Activated T-cell treated with anti-CD3 and anti-CD28 coated beads, Interleukin-2, amount 50 U/mL, for 48 hours (primary cell): ENCODE measurements at places on chromosomes 16 and 17.
A peak's percentile ranks its signal among the peaks of the same experiment; 100 is the strongest.

GRCh38 chr17:7882629-7883028 lies 6.0 kb upstream of the CHD3 start:
- DNase-seq, result no peak

DNA sequence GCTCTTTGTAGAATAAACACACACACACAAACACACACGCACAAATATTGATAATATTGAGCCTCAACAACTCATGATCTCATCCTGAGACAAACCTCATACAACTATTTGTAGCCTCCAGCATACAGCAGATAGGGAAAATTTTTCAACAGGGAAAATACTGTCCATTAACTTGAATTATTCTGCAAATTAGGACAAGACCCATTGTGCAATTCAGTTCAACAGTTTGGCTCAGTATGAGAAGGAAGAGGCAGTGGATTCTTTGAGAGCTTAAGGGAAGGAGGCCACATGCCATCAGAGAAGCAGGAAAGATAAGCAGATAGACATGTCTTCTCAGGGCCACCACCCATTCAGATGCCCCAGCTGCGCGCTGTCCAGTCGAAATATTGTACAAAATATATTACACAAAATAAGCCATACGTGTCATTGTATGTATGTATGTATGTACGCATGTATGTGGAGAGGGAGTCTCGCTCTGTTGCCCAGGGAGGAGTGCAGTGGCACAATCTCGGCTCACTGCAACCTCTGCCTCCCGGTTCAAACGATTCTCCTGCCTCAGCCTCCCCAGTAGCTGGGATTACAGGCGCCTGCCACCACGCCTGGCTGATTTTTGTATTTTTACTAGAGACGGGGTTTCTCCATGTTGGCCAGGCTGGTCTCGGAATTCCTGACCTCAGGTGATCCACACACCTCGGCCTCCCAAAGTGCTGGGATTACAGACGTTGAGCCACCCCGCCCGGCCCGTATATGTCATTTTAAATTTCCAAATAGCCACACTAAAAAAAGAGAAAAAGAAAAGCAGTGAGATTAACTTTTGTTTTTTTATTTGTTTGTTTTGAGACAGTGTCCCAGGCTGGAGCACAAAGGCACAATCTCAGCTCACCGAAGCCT lies 1.8 kb downstream of the ZC3H7A start:
- no peak for DNase-seq

GRCh38 chr17:66438101-66438500 lies 135.7 kb downstream of the PRKCA start:
- no peak for DNase-seq

- DNase-seq, result no peak
These were observed 26.2 kb downstream of the PLCD3 start for GRCh38 chr17:45106096-45106495.

GRCh38 chr17:35578929-35579432 lies 610 bp upstream of the PEX12 start:
- no peak for DNase-seq

DNA sequence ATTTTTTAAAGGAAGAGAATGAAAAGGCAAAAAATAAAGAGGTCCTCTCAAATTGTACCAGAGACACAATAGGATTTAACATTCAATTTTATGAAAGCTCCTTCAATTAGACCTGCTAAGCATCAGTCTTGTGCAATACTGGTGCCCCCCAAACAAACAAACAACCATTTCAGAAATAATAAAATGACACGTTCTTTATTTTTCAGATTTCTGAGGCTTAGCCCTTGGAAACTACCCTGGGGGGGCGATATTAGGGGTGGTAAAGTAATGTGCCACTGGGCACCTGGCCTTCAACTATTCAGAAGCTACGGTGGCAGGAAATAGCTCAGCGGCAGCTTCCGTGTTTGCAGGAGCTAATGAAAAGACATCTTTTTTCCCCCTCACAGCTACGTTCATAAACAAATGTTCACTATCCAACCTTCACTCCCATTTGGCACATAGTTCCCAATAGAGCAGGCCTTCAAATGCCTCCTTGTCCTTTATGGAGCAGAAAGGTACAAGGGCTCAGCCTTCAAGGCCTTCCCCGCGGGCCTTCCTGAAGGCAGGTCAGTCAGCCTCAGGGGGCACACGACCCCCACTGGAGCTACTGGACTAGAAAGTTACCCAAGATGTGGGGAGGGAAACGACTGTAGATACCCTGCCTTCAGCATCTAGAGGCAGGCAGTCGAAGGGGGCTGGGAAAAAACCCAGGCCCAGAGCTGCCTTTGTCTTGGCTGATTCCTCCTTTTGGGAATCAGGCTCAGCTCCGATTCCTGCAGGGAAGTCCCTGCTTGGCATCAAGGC lies 44.1 kb downstream of the TBX4 start:
- no peak for DNase-seq

DNA sequence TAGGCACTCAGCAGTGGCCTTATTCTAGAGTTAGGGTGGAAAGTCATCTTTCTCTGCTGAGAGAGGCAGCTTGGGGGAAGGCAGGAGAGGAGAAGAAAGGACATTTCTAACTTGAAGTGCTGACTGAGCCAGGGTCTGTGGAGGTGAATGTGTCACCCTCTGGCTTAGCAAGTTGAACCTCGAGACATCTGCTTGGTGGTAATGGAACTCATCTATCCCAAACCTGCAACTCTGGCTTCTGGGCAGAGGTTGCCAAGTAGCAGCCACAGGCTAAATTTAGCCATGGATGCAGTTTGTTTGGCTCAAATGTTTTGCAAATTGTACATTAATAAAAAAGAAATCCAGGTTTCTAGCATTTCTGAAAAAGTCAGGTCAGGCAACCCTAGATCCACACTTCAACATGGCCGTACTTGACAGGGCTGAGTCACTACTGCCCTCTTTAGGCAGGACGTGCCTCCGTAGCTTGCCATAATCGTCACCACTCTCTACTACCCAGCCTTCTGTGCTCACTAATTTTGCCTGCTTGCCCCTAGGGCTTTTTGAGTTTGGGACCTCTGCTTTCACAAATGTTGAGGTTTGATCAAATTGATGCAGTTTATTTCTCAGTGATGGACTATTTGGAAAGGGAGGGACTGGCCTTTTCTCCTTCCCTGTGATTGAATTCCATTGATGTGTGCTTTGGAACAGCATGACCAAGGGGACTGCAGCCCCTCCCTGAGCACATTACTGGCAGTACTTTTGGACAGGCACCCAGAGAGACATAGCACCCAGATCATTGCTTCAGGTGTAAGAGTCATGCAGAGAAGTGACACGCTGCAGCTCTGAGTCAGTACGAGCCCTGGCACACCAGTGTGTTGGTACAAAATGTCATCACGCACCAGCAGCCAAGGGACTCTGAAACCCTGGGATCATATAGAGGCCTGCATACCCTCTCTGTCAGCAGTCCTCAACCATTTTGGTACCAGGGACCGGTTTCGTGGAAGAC lies 5.2 kb downstream of the CDH13 start:
- DNase-seq, result no peak

DNA sequence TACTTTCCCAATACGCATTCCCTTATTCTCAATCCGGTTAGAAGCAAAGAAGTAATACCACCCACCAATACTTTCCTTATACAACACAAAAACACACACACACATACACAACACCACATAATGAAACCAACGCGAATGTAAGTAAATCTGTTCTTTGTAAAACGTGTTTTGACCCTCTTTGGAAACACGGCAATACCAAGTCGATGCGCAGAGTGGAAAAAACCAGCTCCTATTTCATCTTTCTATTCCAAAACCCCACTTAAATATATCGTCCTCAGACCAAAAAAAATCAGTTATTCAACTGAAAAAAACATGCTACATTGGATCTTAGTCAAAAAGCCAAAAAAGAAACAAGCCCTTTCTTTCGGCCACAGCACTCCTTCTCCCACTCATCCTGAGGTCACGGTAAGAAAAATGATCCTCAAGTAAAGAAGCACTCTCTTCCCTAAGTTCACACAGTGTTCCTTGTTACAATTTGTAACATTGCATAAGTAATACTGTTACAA lies 31.0 kb upstream of the ARL4D start:
- DNase-seq, result peak; percentile 54

DNA sequence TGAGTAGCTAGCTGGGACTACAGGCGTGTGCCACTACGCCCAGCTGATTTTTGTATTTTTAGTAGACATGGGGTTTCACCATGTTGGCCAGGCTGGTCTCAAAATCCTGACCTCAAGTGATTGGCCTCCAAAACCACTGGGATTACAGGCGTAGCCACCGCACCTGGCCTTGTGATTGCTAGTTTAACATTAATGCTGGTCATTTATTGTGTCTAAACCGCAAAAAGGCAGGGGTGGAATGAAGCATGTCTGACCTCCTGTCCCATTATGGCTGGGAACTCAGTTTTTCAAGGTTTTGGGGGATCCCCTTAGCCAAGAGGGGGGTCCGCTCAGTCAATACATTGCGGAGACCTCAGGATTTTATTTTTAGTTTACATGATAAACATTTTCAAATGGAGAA lies 10.7 kb upstream of the CNGB1 start:
- DNase-seq, result no peak
